ENCODE measurements at places on chromosomes 4 and X.

- no peak for DNase-seq
Measured at GRCh38 chrX:17441965-17442364, 67.0 kb downstream of the NHS start.

DNA sequence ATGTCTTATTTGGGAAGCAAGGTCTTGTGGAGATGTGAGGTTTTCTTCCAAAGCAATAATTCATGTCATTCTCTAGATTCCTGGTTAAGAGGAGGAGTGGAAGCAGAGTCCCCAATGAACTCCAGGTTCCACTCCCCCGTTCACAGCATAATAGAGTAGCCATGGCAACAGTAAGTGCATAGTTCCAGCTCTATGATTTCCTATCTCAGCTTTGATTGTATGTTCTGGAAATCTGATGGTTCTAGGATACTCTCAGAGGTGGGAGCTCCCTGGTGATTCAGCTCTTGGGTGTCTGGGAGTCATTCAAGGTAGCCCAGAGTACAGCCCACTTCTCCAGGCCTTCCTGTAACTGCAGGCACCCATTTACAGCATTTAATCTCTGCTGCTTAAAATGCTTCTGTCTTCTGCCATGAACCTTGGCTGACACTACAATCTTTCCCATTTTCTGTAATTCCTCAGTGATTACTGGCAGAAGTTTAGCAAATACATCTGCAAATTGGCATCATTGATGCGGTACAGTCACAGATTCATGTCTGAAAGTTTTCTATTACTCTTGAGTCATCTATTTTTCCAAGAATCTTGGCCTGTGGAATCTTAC lies 242.0 kb downstream of the MAPK10 start:
- DNase-seq: no peak

DNA sequence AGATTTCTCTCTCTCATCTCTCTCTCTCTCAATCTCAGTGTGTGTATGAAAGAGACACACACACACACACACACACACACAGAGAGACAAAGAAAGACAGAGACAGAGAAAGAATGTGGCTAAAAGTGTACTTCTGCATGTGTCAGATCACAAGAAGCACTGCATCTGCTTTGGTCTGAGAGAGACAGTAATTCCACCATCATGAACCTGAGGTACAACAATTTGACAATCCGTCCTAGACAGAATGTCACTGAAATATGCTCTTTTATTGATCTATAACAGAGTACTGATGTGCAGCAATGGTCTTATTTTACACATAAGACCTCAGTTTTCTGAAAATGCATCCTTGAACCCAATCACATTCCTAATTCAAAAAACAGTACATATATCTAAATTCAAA lies 576.2 kb upstream of the SMIM31 start:
- no peak for DNase-seq

DNA sequence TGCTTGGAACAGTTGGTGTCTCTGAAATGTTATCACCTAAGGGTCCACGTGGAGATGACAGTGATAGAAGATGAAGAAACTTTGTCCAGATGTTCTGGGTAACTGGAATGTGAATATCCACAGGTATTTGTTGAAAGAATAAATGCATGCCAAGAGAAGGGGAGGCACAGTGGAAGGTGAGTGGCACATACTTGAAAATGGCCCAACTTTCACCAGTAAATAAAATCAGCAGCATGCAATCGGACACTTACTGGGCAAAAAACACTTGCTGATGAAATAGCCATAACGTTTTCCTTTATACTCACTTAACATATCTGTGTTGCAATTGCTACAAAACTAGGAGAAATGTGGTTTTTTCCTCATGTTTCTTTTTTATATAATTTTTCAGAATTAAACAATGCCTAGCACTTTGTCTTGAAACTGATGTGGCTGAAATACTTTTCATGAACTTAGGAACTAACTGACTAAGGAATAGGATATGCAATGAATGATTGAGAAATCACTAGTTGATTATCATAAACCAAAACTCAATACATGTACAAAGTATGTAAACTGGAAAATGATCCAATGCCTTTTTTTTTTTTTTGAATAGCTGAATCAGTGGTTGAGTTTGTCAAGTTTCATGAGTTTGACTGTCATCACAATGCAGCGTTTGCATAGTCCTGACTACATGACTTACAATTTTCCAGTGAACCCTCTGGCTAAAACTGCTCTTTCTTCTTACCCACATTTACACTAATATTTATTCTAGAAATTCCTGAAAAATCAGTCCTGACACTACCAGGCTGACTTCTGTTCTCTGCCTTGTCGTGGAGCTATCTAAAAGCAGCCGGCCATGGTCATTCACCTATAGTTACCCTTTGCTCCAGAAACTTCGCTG lies 127.4 kb downstream of the CPE start:
- DNase-seq: no peak

DNA sequence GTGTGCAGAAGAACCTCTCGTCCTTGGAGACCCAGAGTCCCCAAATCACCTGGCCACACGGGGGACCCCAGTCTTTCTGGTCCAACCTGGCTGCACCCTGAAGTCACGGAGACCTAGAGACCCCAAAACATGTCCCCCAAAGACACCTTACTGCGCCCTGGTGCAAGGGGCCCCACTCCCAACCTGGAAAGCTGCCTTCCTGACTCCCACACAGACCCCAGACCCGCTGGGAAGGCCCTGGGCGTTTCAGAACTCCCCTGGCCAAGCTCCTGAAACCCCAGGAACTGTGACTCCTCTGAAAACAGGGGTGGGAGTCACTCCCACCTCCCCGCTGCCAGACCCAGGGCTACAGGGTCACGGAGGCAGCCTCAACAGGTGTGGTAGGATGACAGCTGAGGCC lies 12.7 kb upstream of the SHOX start:
- DNase-seq: no peak

DNA sequence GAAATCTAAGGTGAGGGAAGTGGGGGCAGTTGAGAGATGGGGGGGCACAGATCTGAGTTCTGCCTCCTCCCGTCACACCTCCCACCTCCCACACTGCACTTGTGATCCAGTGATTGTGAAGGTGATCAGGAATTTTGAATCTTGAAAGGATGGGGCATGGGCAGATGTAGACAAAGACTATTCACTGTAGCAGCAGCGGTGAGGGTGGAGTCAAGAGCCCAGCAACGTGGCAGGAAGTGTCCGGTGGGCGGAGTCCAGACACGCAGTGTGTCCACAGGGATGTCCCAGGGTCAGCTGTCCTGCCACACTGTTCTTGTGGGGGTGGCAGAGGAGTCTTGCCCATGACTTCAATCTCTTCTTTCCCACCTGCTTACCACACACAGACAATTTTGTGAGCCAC lies 330.5 kb upstream of the GALNT7 start:
- DNase-seq: no peak

- DNase-seq: no peak
Measured at GRCh38 chr4:187380181-187380581, 615.4 kb upstream of the ZFP42 start.

GRCh38 chr4:188214861-188215260 lies 75.6 kb downstream of the TRIML1 start:
- no peak for DNase-seq

GRCh38 chrX:78595901-78596502 lies 63.1 kb downstream of the RTL3 start:
- DNase-seq: no peak

DNA sequence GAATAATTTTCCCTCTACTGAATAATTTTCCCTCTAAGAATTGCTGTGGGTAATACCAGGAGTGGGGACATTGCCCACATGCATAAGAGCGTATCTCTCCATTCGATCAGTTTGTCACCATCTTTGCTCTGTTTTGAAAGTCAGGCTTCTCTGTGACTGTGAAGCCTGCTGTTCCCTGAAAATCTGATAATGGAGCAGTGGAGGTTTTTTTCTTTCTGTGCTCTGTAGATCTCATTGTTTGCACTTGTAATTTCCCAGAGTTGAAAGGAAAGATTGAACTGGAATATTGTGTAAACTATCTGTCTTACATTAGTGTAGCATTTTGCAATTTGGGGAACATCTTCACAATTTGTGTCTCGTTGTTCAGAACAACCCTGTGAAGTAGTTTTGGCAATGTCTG lies 4.3 kb downstream of the ZXDB start:
- no peak for DNase-seq

DNA sequence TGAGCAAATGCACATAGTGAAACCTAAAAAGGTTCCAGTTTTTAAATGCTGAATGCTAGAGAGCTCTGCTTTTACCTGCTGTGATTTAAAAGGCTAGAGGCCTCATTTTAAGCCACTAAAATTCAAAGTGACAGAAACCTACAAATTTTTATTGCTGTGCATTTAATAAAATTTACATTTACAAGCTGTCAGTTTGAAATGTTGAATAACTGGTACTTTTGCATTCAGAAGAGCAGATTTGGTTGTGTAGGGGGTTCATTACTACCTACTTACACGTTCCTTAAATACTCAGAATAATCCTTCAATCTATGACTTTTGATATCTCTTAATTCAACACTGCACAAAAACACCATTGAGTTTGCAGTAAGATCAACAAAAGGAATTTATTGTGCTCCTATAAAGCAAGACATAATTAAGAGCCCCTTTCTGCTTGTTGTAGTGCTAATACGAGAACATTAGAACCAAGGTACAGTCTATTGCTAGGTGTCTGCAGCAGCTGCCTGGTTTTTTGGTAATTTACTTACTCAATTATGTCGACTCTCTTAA lies 27.9 kb downstream of the NKX3-2 start:
- DNase-seq: no peak

DNA sequence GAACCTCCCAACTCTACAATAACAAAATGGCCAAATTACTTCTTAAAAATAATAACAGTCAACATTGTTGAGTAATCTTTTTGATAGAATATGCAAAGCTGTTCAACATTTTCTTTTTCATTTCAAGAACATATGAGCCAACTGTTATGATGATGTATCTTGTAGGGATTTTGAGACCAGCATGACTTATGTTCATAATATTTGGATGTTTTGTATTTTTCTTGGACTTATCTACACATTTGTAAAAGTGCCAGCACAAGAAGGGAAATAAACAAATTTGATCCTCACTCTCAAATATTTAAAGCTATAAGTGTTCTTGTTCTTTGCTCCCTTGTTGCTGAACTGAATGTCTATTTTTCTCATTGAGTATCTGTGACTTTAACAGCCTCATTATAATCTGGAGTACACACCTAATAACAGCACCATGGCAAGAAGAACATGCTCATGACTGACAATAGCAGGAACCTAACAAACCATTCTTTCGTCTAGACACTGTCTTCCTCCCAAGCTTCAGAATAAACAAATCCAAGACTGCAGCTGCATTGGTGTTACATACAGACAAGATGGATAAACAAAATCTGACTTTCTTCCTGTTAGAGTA lies 1049.7 kb downstream of the FAT4 start:
- no peak for DNase-seq

- no peak for DNase-seq
Measured at GRCh38 chrX:16665089-16665488, 15.1 kb downstream of the S100G start.

- DNase-seq: no peak
Measured at GRCh38 chr4:140222171-140222570, 68.2 kb upstream of the MAML3 start.

- no peak for DNase-seq
Measured at GRCh38 chr4:164888096-164888715, 11.2 kb downstream of the APELA start.

- DNase-seq: no peak
Measured at GRCh38 chr4:165343353-165344191, 16.1 kb downstream of the MSMO1 start.

GRCh38 chr4:153676984-153677383 lies 7.1 kb upstream of the TLR2 start:
- no peak for DNase-seq

GRCh38 chr4:54005475-54005874 lies 58.9 kb downstream of the CHIC2 start:
- DNase-seq: no peak

DNA sequence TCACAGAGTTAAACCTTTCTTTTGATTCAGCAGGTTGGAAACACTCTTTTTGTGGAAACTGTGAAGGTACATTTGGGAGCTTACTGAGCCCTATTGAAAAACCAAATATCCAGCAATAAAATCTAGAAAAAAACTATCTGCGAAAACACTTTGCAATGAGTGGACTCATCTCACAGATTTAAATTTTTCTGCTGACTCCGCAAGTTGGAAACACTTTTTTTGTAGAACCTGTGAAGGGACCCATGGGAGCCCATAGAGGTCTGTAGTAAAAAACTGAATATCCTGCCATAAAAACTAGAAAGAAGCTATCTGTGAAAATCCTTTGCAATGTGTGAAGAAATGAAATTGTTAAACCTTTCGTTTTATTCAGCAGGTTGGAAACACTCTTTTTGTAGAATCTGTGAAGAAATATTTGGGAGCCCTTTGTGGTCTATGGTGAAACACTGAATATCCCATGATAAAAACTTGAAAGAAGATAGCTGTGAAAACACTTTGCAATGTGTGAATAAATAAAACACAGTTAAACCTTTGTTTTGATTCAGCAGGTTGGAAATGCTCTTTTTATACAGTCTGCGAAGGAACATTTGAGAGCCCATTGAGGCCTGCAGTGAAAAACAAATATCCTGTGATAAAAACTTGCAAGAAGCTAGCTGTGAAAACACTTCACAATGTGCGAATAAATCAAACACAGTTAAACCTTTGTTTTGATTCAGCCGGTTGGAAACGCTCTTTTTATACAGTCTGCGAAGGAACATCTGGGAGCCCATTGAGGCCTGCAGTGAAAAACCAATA lies 22.3 kb upstream of the DCUN1D4 start:
- no peak for DNase-seq

DNA sequence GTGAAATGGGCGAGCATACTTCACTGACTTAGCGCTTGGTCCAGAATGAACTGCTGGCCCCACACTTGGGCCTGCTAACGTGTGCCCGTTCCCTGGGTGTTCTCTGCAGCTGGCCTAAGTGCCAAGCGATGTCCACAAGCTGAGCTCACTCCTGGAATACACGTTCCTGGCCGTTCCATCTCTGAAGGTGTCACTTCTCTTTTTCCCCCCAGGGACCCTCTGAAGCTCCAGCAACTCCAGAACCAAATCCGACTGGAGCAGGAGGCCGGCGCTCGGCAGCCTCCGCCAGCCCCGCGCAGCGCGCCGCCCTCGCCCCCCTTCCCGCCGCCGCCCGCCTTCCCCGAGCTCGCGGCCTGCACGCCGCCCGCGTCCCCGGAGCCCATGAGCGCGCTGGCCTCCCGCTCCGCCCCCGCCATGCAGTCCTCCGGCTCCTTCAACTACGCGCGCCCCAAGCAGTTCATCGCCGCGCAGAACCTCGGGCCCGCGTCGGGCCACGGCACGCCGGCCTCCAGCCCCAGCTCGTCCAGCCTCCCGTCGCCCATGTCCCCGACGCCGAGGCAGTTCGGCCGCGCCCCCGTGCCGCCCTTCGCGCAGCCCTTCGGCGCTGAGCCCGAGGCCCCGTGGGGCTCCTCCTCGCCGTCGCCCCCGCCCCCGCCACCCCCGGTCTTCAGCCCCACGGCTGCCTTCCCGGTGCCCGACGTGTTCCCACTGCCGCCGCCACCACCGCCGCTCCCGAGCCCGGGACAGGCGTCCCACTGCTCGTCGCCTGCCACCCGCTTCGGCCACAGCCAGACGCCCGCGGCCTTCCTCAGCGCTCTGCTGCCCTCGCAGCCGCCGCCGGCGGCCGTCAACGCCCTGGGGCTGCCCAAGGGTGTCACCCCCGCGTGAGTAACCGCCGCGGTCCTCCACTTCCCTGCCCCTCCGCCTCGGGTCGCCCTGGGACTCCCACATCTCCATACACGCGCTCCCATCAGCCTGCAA lies 132.3 kb downstream of the CBR4 start:
- no peak for DNase-seq

GRCh38 chr4:165994701-165995100 lies 121.7 kb downstream of the TLL1 start:
- DNase-seq: no peak
